Fibroblast of skin of right quadriceps (primary cell): ENCODE measurements at places on chromosomes 1 and 21.

- peak; percentile 60 for DNase-seq
Measured at GRCh38 chr1:190754666-190755065, 277.0 kb upstream of the BRINP3 start.

DNA sequence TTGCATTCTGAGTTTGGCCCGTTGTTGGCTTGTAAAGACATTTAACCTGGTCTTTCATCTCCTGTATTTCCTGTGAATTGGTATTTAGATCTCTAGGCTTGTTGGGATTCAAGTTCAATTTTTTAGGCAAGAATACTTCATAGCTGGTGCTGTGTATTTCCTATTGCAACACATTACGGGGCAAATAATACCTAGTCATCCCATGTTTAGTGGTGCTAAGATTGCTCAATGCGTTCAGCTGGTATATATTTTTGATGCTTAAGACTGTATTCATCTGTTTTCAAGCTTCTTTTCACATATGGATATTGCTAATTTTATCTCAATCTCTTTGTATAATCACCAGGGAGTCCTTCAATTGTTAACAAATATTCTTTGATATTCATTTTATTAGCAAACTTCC lies 87.5 kb upstream of the ZBTB18 start:
- DNase-seq = no peak

DNA sequence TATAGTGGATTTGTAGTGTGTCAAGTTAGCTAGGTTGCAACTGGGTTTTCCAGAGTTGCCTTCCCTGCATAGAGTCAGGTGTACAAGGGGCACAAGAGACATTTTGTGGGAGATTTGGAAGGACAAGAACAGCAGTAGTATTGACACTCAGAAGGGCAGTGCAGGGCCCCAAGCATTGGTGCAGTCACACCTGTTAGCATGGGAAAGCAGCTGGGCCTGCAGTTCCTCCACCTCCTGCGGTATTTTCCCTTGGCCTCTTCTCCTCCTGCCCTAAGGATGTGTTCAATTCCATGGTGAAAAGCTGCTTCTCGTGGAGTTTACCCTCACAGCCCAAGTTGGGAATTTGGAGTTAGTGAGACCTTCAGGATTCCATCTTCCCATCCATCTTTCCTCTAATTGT lies 47.1 kb upstream of the TRABD2B start:
- DNase-seq = no peak

DNA sequence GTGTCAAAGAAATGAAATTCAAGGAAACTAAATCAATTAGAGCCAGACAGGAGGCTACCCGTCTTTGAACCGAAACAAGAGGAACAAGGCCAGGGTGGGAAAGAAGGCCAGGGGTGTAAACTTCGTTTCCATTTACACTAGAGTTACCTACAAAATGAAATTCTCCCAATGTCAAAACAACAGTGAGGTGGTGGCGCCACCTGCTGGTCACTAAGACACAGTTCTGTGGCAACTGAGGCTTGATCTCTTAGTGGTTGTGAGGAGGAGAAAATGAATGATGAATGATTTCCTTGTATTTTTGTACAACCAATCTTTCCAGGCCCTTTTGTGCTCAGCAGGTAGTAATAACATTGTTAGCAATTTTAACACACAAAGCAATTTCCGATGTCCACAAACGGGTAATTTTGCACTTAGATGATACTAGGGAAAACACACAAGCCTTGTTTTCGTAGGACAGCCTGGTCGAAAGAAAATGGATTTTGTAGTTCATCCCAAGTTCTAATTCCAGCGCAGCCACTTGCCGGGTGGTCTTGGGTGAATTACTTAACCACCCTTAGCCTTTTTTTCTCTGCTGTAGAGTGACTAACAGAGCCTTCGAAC lies 54.8 kb upstream of the SOD1 start:
- DNase-seq = peak; percentile 54

GRCh38 chr1:196677781-196678509 lies 26.1 kb downstream of the CFH start:
- no peak for DNase-seq

DNA sequence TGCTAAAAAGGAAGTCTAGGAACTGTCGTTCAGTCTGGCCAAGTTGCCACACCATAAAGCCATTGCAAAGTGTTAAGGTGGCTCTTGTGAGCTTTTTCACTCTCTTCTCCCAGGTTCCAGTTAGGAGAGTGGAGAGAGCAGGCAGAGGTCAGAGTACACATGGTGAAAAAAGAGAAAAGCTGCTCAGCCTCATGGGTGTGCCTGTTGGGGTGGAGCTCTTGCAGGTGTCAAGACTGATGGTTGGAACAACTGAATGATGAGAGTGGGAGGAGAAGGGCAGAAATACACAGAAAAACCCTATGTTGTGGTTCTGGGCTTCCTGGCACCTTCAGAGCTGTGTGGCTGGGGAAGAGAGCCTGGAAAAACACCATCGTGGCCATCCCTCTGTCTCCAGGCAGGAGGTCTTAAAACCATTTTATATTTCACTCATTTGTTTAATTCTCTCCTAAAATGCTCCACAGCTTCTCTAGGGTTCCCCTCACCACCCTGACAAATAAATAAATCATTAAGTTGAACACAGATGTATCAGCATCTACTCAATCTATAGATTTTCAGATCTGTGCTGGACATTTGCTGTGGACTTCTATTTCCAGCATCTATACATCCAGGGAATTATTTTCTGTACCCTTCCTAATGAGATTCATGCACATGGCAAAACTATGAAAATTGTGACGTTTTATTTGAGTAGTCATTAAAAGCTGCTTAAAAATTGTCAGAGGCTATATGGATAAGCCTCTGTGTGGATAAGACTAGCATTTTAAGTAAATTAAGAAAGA lies 17.5 kb downstream of the UBASH3A start:
- DNase-seq = no peak

DNA sequence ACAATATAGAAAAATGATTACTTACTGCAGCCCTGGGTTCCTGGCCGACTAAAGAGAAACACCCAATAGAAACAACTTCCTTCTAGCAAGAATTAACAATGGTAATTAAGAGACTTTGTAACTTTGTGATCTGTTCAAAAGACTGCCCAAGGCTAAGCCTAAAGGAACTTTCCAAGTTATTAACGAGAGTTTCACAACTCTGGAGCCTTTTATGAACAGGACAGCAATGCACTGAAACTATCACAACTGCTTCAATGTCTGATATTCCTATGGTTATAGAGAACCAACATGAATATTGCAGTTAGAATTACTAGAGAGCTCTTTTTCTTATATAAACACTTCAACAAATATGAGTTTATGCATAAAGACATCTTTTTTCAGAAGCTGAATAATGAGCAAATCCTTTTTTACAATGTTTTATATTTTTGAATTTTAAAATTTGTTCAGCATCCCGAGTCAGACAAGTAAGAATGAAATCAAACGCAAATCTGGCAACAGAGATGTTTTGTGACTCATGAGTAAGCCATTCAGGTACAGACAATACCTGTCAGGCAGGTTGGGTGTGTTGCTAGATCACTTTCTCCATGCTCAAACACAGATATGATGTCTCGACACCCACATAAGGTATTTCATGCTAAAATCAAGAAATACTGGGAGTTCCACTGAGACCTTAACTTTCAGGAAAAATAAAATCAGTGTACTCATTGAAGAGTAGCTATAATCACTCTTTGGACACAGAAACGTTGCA lies 22.2 kb upstream of the KCNJ15 start:
- no peak for DNase-seq

- no peak for DNase-seq
Measured at GRCh38 chr1:110798691-110799256, 74.2 kb upstream of the CD53 start.

DNA sequence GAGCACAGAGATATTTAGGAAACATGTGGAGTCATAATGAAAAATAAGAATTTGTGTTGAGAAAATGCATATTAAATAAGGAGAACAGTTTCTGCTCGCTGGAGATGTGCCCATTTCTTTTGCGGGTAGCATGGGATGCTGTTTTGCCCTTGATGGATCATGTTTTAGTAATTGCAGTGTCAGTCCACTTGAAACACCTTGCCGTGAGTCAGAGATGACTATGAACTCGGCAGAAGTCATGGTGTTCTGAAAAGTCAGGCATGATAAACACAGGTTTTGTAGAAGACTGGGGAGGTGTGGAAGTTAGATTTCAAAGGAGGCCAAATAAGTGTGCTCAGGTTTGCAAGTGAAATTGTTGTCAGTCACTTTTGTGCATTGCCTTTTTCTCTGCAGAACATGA lies 315.0 kb upstream of the LRRC7 start:
- no peak for DNase-seq

DNA sequence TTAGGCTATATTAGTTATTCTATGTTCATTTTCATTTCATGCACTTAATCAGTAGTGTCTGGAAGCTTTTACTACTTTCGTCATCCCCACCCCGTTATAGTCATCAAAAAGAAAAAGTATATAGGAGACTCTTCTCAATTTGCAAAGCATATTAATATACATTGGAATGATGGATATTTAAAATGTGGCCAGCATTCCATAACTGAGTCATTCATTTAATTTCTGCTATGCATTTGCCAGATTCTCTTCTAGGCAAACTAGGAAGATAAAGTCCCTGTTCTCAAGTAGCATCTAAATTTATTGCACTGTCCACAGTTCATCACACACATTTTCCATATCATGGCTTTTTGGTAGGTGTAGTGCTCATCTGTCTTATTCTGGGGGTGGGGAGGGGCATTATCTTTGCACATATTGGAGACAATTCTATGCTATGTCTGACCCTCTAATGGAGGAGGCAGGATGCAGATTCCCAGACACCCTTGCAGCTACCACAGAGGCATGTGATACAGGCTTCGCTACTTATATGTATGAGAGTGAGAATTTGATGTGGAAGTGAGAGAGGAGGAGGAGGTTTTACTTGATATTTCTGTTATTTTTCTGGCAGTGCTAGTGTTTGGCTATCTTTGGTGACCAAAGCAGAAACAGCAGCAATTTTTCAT lies 125.8 kb downstream of the CTH start:
- DNase-seq = peak; percentile 67

DNA sequence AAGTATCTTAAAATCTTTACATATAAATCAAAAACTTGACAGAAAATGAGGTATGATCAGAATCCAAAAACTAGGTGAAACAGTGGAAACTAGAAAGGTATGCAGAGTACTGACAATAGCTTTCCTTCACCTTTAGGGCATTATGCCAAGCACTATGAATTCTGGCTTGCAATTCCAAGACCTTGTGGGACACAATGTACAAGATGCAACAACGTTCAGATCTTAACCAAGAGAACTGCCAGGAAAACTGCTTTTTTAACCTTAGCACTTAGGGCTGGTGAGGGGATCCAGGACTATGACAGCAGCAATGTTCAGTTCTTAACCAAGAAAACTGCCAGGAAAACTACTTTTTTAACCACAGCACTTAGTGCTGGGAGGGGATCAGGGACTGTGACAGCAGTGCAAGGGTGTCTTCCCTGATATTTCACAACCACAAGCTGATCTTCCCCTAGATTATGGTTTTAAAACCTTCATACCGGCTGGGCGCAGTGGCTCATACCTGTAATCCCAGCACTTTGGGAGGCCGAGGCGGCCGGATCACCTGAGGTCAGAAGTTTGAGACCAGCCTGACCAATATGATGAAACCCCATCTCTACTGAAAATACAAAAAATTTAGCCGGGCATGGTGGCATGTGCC lies 22.3 kb downstream of the FOXJ3 start:
- DNase-seq = no peak

- DNase-seq = no peak
Measured at GRCh38 chr1:37319284-37319683, 155.1 kb upstream of the ZC3H12A start.

DNA sequence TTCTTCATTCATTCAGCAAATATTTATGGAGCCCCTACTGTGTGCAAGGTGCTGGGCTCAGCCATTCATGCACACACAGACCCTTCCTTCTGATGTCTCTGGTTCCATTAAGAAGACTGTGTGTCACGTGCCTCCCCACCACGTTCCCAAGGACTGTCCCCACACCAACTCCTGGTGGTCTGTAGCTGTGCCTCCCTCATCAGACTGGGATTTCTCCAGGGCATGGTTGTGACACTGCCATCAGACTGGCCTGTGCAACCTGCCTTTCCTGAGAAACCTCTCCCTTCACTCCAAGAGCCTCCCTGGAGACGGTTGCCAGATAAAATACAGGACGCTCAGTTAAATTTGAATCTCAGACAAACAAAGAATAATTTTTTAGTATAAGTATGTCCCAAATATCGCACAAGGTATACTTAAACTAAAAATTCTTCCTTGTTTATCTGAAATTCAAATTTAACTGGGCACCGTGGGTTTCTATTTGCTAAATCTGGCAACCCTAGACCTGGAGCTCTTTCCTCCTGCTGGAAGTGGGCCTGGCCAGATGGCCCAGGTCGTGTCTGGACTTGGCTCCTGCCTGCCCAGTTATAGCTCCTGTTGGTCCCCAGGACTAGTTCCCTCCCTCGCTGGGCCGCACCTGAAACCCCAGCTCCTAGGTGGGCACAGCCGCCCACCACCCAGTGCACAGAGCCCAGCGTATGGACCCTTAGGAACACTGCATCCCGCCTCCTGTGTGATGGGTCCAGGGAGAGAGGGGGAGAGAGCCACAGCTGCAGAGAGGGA lies 76.9 kb downstream of the RAP1GAP start:
- no peak for DNase-seq

- DNase-seq = no peak
Measured at GRCh38 chr1:116482490-116482889, 88.3 kb downstream of the CD58 start.

- DNase-seq = no peak
Measured at GRCh38 chr1:91784191-91784590, 101.8 kb downstream of the TGFBR3 start.

GRCh38 chr1:107691540-107691939 lies 273.4 kb downstream of the VAV3 start:
- DNase-seq = peak; percentile 6

DNA sequence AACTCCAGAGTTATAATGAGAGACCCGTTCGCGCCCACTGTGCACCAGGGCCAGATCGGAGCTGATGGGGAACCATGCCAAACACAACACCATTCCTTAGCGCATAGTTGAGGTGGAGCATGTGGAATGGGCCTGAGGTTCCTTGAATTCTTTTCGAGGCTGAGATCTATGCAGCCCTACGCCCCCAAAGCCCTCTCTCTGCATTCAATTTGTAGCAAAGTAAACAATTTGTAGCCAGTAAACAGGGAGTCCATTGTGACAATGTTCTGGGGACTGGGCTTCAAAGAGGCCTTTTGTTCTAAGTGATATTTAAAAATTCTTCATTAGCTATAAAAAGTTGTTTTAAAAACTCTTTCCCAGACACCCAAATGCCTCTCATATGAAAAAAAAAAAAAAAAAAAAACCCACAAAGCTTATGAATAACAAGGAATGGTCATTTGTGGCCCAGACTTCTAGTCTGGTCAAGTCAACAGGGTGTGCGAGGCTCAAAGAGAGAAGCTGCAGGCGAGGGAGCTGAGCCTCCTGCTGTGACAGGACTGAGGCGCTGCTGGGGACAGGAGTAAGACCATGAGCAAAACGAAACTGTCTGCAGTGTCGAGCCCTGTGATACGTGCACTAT lies 30.6 kb upstream of the KCNE2 start:
- DNase-seq = peak; percentile 62

- DNase-seq = peak; percentile 84
Measured at GRCh38 chr21:29343519-29343918, 44.8 kb downstream of the BACH1 start.

- DNase-seq = peak; percentile 47
Measured at GRCh38 chr1:109499661-109500536, 6.0 kb downstream of the CYB561D1 start.

- DNase-seq = peak; percentile 94
Measured at GRCh38 chr1:200372095-200372884, 37.5 kb downstream of the ZNF281 start.
